ENCODE measurements at places on chromosomes 5 and 9.

GRCh38 chr9:128728298-128728697 lies 4.4 kb upstream of the ZDHHC12 start:
- DNase-seq, result no peak

GRCh38 chr5:126499853-126500342 lies 76.7 kb downstream of the GRAMD2B start:
- DNase-seq, result no peak

DNA sequence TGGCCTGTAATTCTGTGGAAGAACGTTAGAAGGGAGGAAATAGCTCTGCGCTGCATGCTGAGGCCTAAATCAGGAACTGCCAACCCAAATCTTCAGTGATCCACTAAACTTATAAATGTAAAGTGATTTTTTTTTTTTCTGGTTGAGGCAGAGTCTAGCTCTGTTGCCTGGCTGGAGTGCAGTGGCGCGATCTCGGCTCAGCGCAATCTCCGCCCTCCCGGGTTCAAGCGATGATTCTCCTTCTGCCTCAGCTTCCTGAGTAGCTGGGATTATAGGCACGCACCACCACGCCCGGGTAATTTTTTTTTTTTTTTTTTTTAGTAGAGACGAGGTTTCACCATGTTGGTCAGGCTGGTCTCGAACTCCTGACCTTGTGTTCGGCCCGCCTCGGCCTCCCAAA lies 717.4 kb upstream of the FAM174A start:
- DNase-seq, result no peak

DNA sequence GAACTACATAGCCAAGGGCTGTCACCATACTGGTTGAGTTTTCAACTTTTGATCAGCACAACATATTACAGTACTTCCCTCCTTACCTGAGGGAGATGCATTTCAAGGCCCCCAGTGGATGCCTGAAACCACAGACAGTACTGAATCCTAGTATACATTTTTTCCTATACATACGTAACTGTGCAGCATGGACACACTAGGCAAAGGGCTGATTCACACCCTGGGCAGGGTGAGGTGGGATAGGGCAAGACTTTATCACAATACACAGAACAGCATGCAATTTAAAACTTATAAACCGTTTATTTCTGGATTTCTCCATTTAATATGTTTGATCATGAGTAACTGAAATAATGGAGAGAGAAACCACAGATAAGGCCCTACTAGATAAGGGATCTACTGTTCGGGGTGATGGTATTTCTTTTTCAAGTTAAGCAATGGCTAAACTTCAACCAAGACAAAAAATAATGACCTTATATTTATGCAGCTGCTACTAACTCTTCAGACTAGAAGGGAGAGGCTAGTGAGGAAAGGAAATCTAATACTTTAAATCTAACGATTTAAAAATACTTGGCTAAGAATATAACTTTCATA lies 186.9 kb upstream of the GNA14 start:
- DNase-seq, result no peak

GRCh38 chr5:59798862-59799667 lies 94.5 kb downstream of the PDE4D start:
- peak; percentile 72 for DNase-seq

GRCh38 chr5:98339141-98339848 lies 434.2 kb upstream of the RGMB start:
- no peak for DNase-seq

DNA sequence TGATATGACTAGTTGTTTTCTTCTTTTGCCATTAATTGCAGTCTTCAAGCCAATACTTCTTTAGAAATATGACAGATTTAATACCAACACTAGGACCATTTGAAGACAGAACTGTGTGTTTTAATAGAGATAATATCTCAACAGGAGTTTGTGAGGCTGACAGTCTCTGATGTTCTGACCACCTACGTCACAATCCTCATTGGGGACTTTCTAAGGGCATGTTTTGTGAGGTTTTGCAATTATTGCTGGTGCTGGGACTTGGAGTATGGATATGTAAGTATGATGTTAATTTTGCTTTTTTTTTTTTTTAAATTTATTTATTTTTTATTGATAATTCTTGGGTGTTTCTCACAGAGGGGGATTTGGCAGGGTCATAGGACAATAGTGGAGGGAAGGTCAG lies 147.6 kb downstream of the ALDH1A1 start:
- DNase-seq, result no peak

- DNase-seq, result no peak
These were observed 3.6 kb upstream of the RAPGEF1 start for GRCh38 chr9:131743501-131743900.

- DNase-seq, result no peak
These were observed 2.4 kb upstream of the UHRF2 start for GRCh38 chr9:6410633-6411032.

DNA sequence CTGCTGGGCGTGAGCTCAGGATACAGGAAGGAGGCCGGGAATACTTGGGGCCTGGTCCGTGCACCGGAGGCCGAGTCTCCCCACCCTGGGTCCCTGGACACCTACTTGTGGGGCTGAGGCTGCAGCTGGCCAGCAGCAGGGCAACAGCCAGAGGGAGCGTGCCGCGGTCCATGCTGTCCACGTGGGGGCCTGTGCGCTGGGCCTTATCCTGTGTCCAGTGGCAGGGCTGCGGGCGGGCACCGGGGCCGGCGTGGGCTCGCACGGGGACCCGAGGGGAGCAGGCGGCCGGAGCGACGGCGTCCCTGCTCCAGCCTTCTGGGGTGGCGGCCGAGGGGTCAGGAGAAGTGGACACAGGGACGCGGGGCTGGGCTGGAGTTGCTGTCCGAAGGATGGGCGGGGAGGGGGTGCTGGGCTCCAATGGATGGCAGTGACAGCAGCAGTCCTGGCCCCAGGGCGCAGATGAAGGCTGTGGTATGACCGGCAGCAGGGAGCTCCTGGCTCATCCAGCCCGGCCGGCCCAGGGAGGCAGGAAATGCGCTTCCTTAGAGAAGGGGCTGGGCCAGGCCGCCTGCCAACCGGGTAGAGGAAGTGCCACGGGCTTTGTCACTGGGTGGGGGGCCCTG lies at the start of gene ENG:
ENG (minus strand) TSS at position 475 of the 623 bp plus-strand sequence; CDS start at position 172, 303 bp downstream.
- DNase-seq, result no peak

All from NCI-H446 treated with DMSO at 0.1 percent for 48 hours (cell line).